Hematopoietic multipotent progenitor cell treated with erythropoietin and hydrocortisone succinate and interleukin-3 and kit ligand, for 6 days (in vitro differentiated cells): ENCODE measurements at places on chromosomes 5 and 9.

DNA sequence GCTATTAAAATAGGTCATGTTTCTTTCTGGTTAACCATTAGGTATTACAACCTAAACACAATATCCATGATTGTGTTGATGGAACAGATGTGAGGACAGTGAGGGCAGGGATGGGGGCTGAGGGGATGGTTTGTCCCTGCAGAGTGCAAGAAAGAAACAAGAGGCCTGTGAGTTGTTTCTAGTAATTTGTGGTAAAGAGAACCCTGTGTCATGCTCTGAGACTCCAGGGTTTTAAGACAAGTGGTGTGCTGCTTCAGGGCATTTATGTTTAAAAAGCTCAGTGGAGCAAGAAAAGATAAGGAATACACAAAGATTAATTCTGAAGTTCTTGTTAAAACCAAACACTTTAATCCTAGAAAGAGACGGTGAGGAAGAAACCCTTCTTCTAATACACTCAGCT lies 656.5 kb downstream of the TLE1 start:
- no peak for DNase-seq

GRCh38 chr9:71752352-71752751 lies 16.0 kb downstream of the CEMIP2 start:
- no peak for DNase-seq

GRCh38 chr5:6365142-6365976 lies 13.0 kb downstream of the MED10 start:
- DNase-seq = no peak

- no peak for DNase-seq
These were observed 10.2 kb downstream of the EXOC3 start for GRCh38 chr5:452978-453710.

DNA sequence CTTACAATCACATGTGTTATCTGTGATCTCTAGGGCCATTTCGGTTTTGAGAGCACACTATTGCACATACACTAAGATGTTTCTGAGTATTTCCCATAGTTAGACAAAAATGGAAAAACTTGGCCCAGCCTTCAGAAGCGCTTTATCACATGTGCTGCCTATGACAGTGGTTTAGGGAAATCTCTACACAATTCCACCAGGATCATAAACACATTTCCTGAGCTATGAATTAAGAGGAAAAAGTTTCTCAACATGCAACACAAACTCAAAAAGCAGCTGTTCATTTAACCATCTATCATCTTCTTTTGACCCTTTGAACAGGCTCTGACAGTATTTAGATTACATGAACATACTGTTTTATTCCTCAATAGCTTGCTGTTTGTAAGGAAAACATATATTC lies 15.1 kb downstream of the FGF1 start:
- no peak for DNase-seq

GRCh38 chr9:87711857-87712800 lies 13.8 kb upstream of the CTSL start:
- DNase-seq = peak; percentile 66

DNA sequence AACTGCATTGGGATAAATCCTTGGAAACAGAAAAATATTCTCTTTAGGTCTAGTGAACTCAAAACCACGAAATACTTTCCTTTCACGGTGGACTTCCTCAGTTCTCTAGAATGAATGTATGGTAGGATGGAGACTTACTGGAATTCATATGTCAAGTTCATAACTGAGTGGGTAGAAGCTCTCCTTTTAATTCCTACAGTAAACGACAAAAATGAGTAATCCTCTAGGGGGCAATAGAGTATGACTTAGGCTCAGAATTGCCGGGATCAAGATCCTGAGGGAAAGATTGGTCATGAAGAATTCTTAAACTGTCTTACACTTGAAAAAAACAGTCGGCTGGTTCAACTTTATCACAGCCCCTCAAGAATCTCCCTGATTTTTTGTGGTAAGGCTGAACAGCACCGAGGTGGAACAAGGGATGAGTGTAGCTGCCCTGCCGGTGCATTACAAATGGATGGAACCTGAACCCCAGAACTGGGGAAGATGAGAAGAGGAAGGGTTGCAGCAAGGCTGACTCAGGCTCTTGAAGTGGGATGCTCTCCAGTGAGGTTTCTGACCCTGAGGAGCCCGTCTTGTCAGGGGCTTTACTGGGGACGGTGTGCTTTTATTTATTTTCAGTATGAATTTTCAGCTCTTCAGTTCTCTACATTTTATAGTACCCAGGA lies 14.0 kb upstream of the LOX start:
- peak; percentile 36 for DNase-seq

- no peak for DNase-seq
These were observed 24.6 kb upstream of the PANK3 start for GRCh38 chr5:168603746-168604145.

DNA sequence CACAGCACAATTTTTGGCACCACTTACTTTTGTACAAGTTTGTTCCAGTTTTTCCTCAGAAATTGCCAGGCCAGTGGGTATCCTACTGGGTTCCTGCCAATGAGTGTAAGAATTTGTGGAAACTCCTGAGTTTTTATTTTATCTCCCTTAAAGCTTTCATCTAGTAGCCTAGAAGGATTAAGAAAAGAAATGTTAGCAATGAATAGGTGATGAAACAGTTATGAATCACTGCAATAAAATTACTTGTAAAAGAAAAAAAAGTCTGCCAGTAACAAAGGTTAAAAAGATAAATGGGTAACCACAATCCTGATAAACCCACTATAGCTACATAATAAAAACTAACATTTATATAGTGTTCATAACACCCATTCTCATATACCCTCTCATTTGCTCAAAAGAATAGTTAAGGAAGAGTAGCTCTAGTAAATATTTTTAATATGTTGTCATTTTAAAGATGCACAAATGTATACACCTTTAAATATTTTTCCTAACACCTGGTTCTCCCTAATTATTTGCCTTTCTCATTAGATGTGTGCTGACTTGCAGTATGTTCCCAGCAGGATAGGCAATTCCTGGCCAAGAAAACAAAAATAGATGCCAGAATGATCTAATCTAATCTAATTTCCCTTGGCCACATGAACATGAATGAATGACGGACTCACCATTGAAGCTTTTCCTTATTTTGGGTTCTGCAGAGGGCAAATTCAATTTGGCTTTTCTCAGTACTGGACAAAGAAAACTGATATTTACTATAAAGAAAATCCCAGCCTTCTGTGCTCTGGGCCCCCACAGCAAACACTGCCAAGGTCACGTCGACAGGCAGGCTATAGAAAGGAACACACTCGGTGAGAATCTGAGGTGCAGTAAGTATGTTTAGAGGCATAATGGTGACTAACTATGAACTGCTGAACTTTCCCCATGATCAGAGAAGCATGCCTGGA lies 26.4 kb downstream of the ERAP1 start:
- DNase-seq = no peak

GRCh38 chr9:127214421-127215267 lies 49.9 kb upstream of the GARNL3 start:
- DNase-seq = peak; percentile 74
